CD4-positive, alpha-beta T cell treated with Interleukin-6 for 4 hours (primary cell): ENCODE measurements at places on chromosomes 1 and 21.

GRCh38 chr1:182589520-182589919 lies 464 bp upstream of the RNASEL start:
- no peak for DNase-seq

DNA sequence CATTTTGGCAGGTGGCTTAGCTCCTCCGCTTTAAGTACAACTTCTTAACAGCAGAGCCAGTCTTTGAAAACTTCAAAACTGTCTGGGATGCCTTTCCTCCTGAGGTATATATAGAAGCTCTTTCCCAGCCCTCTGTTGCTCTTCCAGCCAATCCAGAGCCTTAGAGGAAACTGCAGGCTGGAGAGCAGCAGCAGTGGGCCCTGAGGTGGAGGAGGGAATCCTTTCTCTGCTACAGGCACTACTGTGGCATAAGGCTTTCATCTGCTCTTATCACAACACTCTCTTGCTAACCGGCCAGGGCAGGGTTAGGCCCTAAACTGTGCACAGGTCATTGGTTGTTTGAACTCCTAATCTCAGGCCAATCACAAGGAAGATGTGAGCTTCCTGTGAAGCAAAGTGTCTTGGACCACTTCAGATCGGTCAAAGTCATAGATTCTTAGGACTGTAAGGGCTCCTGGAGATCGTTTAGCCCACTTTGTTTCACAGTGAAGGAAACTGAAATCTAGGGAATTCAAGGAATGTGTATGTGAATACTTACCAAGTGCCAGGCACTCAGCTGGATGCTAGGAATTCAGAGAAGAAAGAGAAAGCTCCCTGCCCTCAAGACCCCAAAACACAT lies at the start of gene RGS5:
RGS5 (minus strand) TSS at position 84 of the 619 bp plus-strand sequence; CDS start at position 3, 81 bp downstream.
- DNase-seq: no peak

- no peak for DNase-seq
Observed at GRCh38 chr1:161497961-161498360, 7.3 kb upstream of the FCGR2A start.

DNA sequence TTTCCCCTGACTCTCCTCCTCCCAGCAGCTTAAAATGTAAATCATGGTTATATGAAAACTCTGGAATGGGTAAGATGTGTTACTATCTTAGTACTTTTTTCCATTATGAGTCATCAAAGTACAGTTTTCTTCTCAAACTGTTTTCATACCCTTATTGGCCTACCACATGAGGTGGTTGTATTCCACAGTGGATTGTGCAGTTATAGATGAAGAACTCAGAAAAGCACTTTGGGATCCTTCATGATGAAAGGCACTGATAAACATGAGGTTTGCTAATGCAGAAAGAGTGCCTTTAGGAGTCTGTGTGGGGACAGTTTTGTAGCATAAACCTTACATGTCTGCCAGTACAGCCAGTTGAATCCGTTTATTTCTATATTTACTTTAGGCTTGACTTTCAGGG lies 32.0 kb upstream of the MYOCOS start:
- no peak for DNase-seq

- no peak for DNase-seq
Observed at GRCh38 chr21:34235514-34235913, 128.3 kb upstream of the KCNE2 start.

- DNase-seq: no peak
Observed at GRCh38 chr1:166869318-166870099, 6.6 kb downstream of the TADA1 start.

- no peak for DNase-seq
Observed at GRCh38 chr1:239906394-239906793, 185.3 kb upstream of the FMN2 start.

GRCh38 chr1:69513601-69514000 lies 54.1 kb upstream of the LRRC7 start:
- DNase-seq: no peak

- DNase-seq: no peak
Observed at GRCh38 chr1:4121834-4122512, 221.9 kb upstream of the C1orf174 start.

- DNase-seq: no peak
Observed at GRCh38 chr1:239575113-239575512, 188.7 kb downstream of the CHRM3 start.

DNA sequence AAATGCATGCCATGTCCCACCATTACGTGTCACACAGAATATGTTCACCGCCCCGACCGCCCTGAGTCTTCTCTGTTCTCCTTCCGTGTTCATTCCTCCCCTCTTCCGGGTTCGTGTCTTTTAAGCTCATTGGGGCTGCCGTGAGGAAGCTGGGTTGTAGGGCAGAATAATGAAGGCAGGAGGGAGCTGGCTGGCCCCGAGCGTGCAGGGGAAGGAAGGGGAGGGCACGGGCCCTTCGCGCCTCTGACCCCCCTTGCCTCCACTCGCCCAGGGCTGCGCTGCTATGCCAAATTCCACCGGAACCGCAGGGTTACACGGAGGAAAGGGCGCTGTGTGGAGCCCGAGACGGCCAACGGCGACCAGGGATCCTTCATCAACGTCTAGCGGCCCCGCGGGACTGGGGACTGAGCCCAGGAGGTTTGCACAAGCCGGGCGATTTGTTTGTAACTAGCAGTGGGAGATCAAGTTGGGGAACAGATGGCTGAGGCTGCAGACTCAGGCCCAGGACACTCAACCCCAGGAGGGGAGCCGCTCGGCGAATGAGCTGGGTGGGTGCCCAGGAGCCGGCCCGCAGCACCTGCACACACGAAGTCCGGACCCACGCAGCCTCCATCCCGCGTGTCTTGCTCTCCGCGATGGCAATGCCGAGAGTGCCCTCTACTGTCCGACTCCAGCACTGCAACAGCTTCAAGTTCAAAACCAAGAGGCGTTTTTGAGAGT lies 16.5 kb upstream of the AGTRAP start:
- peak; percentile 93 for DNase-seq

GRCh38 chr1:46173361-46173856 lies 1.5 kb upstream of the TSPAN1 start:
- no peak for DNase-seq

GRCh38 chr1:83999316-83999819 lies 436 bp upstream of the TTLL7 start:
- peak; percentile 38 for DNase-seq

GRCh38 chr1:232990176-232991128 lies 40.0 kb downstream of the NTPCR start:
- no peak for DNase-seq

DNA sequence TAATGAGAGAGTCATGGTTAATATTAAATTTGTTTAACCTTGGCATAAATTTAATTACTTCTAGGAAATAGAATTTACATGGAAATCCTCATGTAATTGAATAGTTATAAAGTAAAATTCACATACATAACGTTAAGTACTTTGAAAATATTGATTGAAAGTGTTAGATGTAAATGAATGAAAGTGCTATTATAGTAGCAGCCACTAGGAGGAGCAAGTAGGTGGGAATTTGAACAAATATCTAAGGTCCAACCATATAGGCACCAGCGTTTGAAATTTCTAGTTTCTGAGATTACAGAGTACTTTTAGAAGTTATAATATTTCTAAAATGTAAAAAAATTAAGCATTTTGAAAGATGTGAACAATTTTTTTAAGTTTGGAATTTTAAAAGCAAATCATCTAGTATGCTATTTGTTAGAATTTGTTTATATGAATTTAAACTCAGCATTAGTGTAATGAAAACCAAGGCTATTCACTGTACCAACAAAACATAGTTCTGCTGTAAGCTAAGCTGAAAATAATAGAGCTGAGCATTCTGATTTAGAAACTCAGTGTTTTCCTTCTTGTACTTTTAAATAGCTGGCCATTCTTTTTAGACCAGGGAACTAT lies 3.3 kb downstream of the B3GALT2 start:
- peak; percentile 21 for DNase-seq

GRCh38 chr1:167502719-167503462 lies 15.4 kb downstream of the CD247 start:
- no peak for DNase-seq

DNA sequence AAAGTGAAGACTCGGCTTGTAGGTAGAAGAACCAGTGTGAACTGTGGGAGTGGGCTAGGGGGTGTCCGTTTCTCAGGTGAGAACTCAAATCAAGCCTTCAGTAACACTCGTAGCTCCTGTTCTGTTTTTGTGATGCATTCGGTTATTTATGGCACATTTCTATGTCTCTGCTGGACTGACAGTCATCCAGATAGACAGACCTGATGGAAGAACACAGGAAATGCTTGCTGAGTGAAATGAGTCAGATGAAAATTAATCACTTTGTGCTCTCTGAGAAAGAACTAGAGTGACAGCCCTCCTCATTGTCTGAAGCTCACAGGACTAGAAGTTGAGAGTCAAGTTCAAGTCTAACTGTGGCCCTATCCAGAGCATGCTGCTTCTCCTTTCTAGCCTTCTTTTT lies 360.1 kb upstream of the PLXNA2 start:
- DNase-seq: no peak
